HT1080 (cell line): ENCODE measurements at places on chromosomes 2 and 18. TPM values are rescaled to one million over a fixed set of nuclear protein-coding genes. Genes with fewer than 3 reads are reported as not detected.

The PTGR3 gene
- total RNA-seq: 20.3 and 24.0 TPM in 2 replicates

The CYRIA gene
- total RNA-seq: 6.1 and 11.1 TPM in 2 replicates

DNA sequence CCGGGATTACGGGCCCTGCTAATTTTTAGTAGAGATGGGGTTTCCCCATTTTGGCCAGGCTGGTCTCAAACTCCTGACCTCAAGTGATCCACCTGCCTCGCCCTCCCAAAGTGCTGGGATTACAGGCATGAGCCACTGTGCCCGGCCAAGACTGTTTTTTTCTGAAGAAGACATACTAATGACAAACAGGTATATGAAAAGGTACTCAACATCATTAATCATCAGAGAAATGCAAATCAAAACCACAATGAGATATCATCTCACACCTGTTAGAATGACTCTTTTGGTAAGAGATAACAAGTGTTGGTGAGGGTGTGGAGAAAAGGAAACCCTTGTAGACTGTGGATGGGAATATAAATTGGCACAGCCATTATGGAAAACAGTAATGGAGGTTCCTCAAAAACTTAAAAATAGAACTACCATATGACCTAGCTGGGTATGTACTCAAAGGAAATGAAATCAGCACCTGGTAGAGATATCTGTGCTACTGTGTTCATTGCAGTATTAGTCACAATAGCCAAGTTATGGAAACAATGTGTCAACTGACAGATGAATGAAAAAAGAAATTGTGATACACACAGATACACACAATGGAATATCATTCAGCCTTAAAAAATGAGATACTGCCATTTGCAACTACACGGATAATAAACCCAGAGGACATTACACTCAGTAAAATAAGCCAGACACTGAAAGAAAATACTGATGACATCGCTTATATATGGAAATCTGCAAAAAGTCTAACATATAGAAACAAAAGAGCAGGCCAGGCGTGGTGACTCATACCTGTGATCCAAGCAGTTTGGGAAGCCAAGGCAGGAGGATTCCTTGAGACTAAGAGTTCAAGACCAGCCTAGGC lies 20.8 kb downstream of the SOS1 start:
- DNase-seq: peak; percentile 67

- no peak for DNase-seq
Measured at GRCh38 chr18:12049978-12050811, 43.4 kb upstream of the ANKRD62 start.

DNA sequence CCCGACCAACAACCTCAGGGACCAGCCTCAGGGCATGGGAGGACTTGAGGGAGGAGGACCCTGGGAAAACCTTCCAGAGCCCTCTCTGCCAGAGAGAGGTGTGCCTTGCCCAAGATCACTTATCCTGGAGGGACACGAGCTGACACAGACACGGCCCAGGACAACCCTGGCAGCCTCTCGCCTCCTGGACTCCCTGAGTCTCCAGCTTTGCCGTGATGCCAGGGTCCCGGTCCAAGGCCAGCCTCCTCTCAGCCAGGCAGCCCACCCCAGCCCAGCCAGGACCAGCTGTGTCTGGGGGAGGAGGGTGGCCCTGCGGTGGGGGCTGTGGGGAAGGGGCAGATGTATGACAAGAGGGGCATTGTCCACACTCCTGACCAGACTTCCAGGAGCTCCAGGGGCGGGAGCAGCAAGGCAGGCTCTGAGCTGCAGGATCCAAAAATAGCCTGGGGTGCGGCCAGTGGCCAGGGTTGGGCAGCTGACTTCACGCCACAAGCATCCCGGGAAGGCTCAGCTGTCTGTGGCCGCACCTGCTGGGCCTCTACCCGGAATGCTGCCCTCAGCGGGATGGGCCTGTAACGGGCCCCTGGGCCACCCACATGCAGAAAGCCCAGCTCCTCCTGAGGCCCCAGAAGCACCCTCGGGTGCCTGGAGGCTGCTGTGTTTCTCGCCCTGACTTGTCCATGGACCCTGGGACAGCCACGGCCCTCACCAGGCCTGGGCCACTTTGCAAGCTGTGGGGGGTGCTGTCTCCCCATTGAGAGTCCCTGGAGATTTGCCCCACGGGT lies 65.5 kb upstream of the GPC1 start:
- DNase-seq: peak; percentile 94

DNA sequence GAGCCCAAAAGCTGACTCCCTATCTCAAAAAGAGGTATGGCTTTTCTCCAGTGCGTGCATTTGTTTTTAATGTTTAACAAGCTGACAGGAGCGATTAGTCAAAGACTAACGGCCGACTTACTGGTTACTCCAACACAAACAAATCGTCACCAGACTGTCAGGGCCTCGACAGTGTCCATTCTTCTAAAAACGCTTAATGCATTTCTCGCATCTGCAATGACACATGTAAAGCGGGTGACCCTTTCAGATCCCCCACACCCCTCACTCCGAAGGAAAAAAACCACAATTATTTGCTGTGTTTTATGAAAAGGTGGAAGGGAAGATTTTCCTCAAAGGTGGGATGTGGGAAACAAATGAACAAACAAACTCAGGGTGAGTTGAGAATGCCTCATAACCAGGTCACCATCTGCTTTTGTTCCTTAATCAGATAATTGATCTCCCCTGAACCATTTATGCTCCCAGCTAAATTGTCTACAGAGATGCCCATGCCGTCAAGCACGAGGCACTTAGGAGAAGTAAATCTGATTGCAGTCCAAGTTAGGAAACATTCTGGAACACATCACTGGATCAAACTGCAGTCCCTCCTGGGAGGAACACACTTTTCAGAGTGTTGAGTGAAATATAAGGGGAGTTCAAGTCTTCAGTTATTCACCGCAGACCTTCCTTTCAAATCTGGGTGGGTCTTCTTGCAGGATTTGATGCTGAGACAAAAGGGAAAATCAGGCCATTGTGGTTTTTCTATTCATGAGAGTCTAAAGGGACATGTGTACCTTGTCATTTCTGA lies 340.8 kb downstream of the CMPK2 start:
- DNase-seq: no peak

DNA sequence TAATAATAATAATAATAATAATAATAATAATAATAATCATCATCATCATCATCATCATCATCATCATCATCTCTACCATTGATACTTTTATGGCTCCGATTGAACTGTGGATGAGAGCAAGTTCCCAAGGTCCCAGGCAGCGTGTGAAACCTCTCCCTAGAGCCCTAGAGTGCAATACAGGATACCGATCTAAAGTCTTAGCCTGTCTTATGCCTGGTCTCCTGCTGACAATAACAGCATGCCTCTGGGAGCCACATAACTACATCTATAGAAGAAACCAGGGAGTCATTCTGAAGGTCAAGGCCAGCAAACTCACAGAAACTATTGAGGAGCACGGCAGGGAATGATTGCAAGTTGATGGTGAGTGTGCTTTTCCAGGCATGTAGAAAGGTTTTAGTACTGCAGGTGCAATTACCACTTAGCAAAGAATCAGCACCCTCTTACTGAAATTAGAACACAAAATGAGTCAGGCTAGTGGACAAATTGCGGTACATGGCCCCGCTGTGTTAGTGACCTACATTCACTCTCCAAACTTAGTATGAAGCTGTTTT lies 457.2 kb upstream of the CDH20 start:
- no peak for DNase-seq

- peak; percentile 100 for DNase-seq
Measured at GRCh38 chr2:159185401-159186130, 100.9 kb downstream of the WDSUB1 start.

DNA sequence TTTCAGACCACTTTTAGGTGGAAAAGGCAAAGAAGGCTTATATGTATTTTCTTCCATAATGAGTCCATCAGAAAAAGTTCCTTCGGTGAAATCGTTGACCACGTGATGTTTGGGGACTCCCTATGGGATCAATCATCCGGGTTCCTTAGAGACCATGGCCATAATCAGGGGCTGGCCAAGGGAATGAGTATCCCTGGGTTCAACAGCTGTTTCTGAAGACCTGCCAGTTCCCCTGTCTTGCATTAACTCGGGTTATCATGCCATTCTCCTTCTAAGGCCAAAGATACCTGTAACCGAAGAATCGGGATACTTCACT lies 18.7 kb upstream of the TMEM177 start:
- DNase-seq: no peak

The RUFY4 gene
- not detected in 2 replicates for total RNA-seq
